Stimulated activated CD8-positive, alpha-beta memory T cell treated with anti-CD3 and anti-CD28 coated beads, Interleukin-7, amount 100 ng/mL, for 1 hour (primary cell): ENCODE measurements at places on chromosomes 12 and 14.

- DNase-seq: no peak
These were observed 483.6 kb upstream of the RGS6 start for GRCh38 chr14:71448431-71449315.

DNA sequence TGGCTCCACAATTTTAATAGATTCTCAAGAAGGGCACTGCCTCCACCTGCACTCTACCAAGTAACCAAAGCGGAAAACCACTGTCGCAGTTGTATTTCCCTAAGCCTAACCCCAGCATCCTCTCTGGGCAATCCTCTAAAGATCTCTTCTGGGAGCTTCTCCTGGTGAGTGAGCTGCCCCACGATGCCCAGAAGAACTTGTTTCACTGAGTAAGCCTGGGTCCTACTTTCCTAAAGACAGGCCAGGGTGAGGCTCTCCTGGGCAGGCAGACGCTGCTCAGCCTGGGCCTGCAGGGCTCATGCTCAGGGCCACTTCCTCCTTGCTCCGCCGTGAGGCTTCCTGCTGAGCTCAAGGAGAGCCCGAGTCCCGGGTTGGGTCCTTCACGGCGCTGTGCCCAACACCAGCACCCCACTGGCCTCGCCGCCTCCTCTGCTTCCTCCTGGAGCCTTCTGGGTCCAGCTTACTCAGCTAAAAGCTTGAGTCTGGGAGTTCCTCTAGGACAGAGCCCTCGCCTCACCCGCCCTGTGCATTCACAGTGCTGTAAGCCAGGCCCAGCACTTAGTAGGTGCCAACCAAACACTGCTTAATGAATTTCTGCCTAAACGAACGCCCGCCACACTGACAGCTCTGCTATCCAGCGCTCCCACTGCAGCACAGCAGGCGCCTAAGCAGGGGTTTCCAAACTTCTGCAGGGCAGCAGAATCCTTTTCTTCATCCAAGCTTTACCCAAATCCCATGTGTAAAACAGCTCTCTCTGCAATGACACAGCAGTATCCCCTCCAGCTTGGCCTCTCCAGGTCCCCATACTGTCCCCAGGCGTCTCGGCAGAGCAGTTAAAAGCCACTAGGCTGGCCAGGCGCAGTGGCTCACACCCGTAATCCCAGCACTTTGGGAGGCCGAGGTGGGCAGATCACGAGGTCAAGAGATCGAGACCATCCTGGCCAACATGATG, 5.7 kb downstream of the RAB35 start:
- DNase-seq: no peak

GRCh38 chr12:47088021-47088944, 8.5 kb upstream of the AMIGO2 start:
- no peak for DNase-seq

DNA sequence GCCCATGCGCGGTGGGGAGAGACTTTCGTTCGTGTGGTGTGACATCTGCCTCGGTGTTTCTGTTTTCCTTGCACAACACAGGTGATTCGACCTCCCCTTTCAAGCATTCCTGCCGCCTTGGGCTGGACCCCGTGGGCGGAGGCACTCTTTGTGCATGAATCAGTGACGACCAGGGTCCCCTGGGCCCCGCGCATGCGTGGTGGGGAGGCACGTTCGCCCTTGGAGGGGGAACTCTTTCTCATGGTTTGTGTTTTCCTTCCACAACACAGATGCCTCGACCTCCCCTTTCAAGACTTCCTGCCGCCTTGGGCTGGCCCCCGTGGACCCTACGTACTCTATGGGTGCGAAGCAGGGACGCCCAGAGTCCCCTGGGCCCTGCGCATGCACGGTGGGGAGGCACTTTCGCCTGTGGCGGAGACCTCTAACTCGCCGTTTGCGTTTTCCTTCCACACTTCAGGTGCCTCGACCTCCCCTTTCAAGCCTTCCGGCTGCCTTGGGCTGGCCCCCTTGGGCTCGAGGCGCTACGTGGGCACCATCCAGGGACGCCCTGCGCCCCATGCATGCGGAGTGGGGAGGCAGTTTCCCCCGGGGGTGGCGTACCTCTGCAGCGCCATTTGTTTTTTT, 340.9 kb downstream of the ALG10 start:
- no peak for DNase-seq

DNA sequence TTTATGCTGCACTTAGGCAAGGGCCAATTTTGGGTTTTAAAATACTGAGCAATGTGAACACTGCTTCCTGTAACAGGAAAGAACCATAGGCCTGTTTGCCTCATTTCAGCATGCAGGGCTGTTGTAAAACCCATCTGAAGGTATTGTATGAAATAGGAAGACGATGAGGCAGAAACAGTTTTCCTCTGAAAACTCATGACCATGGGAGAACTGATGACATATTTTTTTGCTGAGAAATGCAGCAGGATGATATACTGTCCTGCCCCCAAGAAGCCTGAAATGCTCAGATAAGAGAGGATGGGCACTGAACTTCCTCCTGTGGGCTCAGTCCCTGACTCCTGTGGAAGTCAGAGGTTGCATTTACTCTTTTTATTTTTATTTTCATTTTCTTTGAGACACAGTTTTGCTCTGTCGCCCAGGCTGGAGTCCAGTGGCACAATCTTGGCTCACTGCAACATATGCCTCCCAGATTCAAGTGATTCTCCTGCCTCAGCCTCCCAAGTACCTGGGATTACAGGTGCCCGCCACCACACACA, 17.4 kb downstream of the PYGL start:
- no peak for DNase-seq

- DNase-seq: no peak
These were observed 17.3 kb downstream of the TNFAIP2 start for GRCh38 chr14:103140316-103141109.

DNA sequence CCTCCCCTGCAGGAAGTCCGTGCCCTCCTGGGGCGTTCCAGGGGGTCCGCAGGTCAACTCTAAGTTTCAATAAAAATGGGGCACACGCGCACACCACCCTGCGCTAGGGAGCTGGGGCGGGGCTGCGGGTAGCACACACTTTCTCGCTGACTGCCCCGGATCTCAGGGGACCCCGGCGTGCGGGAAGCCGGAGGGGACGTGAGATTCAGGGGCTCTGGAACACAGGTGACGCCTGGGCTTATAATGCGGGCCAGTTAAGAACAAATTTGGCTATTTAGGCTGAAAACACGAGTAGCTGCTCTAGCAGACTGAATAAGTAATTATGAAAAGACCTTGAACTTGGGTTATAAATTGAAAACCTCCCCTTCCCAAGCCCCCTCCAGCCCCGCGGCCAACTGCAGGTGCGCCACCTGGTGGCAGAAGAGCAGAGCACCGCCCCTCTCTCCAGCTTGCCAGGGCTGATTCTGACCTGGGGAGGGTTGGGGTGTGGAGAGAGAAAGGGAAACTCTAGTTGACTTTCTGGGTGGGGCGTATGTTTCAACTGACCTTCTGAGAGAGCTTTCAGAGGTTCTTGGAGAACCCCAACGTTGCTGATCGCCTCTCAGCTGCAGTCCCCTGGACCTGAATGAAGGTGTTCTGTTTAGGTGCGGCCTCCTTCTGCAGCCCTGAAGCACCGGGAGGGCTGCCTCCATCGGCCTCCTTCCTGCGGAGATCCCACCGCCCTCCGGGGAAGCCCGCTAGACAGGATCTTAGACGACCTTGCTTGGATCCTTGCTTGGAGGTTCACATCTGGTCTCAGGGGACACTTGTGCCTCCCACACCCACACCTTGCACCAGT, 118.4 kb upstream of the EVL start:
- peak; percentile 14 for DNase-seq

DNA sequence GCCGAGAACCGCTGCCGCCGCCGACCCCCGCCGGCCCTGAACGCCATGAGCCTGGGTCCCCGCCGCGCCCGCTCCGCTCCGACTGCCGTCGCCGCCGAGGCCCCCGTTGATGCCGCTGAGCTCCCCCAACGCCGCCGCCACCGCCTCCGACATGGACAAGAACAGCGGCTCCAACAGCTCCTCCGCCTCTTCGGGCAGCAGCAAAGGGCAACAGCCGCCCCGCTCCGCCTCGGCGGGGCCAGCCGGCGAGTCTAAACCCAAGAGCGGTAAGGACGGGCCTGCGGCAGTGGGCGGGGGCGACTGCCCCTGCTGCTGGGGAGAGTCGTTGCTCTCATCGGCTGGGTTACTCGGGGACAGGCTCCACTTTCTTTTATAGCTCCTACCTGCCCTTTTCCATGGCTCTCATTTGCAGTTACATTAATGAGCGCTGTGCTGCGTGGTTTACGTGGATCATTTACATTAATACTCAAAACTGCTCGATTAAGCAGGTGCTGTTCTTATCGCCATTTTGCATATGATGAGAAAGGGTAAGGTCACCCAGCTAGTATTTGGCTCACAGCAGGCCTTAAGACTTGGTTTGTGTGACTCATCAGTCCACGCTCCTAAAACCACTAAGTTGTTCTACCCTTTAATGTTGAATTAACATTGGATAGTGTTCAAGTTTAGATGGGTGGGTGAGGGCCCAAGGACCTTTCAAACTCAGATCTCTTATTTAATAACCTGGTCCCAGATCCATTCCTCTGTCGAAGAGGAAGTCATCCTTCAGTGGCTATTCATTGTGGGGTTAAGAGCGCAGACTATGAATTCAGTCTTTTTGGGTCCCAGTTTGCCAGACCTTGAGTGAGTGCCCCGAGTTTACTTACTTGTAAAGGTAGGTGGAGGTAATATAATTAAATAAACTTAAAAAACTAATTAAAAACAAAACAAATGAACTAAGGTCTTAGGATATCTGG, 823 bp downstream of the RNF10 start:
- peak; percentile 8 for DNase-seq

DNA sequence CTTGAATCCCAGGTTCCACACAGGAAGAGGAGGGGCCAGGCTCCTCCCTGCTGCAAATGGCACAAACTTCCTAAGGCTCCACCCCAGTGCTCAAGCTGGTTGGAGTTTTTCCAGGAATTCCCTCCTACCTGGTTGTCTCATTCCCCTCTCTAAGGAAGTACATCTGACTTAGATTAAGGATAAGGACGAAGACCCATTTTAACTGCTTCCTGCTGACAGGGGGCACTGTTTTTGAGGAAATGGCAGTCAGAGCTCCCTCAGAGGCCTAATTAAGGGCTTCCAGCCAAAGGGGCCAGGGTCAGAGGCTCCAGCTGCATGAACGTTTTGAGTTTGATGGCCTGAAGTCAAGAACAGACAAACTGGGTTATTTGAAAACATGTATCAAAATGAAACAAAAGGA, 1084.7 kb downstream of the SLC6A15 start:
- no peak for DNase-seq

DNA sequence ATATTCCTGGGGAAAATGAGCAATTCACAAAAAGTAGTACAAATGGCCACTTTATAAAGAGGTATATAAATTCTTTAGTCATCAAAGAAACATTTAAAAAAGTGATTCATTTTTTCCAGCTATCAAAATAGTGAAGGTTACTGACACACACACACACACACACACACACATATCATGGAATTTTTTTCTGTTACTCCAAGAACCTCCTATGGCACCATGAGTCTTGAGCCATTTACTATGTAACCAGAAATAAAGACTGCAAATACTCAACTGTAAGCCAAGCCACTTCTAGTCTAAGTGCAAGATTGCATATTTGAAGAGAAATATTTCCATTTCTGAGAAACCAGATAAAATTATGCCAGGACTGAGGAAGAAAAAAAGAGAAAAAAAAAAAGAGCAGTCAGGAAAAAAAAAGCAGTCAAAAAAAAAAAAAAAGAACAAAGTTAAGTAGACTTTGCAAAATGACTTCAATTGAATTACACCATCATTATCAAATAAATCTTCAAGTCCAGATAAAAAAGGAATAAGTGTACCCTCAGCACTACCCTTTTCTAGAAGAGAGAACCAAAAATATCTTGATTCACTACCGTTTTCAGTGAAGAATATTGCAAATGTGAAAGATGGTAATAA, 275.7 kb downstream of the DAD1 start:
- no peak for DNase-seq

DNA sequence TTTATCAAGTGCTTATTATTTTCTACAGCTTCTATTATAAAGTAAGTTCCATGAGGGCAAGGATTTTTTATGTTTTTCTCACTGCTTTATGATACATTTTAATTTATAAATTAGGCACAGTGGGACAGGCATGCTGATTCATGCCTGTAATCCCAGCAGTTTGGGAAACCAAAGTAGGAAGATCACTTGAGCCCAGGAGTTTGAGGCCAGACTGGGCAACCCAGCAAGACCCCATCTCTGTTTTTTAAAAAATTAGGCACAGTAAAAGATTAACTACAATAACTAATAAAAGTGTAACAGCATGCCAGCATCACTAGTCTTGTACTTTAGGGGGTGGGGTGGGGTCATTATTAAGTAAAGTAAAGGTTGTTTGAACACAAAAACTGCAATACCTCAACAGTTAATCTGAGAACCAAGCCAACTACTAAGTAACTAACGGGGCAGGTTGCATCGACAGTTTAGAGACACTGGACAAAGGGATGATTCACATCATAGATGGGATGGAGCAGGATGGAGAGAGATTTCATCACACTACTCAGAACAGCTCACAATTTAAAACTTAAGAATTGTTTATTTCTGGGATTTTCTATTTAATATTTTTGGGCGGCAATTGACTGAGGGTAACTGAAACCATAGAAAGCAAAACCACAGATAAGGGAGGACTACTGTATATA, 119.5 kb downstream of the PLEKHA5 start:
- no peak for DNase-seq

GRCh38 chr12:50477241-50477832, 27.4 kb upstream of the DIP2B start:
- DNase-seq: no peak

GRCh38 chr14:60618241-60618640, 31.0 kb downstream of the SIX1 start:
- DNase-seq: no peak

- no peak for DNase-seq
These were observed at the start of gene KCNK10 for GRCh38 chr14:88323086-88323522. TSS of gene KCNK10 (minus strand) at chr14:88323269. CDS start at chr14:88322798, 471 bp downstream.

- no peak for DNase-seq
These were observed 18.1 kb upstream of the PPP1R1A start for GRCh38 chr12:54606556-54606955.

GRCh38 chr12:108811411-108812180, 45.8 kb downstream of the SSH1 start:
- no peak for DNase-seq

DNA sequence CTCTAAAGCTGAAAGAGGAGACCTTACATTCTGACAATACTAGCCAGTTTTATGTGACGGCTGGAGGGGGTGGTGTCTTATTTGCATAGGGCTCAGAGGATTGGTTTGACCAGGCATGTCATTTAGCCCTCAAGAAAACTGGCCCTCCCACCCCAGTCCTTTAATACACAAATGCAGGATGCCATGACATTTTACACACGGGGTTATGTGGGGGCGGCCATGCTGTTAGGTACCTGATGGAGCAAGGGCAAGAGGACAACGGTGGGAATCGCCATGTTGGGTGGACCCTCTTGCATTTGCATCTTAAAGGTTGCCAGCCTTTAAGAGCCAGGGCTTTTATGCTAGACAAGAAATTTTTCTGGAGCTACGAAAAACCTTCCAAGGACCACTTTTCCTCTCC, 23.3 kb downstream of the MDM2 start:
- DNase-seq: no peak
